ENCODE measurements at places on chromosomes 2 and 18.

DNA sequence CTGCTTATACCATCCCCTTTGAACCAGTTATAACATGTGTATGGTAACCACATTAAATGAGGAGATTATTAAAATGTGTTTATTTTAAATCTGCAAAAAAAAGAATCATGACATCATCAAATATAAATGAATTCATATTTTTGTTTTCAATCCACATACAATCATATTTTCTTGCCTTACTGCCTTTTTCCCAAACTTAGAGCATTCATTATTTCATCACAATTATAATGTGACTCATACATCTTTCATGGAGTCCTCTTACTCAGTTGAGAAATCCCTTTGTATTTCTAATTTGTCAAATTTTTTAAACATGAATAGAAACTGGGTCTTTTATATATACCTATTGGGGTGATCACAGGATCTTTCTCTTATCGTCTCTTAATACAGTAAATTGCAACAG, 909.6 kb downstream of the DSC3 start:
- DNase-seq, result no peak

- no peak for DNase-seq
These were observed 6.3 kb upstream of the INO80D start for GRCh38 chr2:206092297-206092696.

- no peak for DNase-seq
These were observed 190.8 kb upstream of the NDUFV2 start for GRCh38 chr18:8911408-8912340.

GRCh38 chr2:119283873-119284331, 60.3 kb downstream of the STEAP3 start:
- peak; percentile 56 for DNase-seq

GRCh38 chr2:237557633-237558015, 8.8 kb upstream of the PRLH start:
- DNase-seq, result peak; percentile 12

DNA sequence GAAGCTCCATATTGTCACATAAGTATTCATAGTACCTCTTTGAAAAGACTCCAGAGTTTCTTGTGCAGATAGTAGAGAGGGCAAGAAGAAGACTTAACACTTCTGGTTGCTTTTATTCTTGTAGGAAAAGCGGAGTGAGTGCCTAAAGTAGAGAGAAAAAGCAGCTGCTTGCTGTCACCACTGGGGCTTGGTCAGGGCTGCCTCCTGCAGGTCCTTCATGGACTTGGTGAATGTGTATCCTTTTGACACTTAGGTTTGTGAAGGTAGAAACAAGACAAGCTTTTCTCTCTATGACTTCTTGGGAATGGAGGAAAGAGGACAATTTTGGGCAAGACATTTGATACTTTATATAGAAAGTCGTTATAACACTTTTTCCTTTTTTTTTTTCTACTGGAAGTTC, 312.8 kb upstream of the FANCL start:
- no peak for DNase-seq

GRCh38 chr2:148493822-148494563, 150.6 kb upstream of the EPC2 start:
- DNase-seq, result no peak

- DNase-seq, result no peak
These were observed 814 bp upstream of the RAB1A start for GRCh38 chr2:65130664-65131175.

GRCh38 chr2:150609831-150610582, 122.5 kb upstream of the RND3 start:
- no peak for DNase-seq

DNA sequence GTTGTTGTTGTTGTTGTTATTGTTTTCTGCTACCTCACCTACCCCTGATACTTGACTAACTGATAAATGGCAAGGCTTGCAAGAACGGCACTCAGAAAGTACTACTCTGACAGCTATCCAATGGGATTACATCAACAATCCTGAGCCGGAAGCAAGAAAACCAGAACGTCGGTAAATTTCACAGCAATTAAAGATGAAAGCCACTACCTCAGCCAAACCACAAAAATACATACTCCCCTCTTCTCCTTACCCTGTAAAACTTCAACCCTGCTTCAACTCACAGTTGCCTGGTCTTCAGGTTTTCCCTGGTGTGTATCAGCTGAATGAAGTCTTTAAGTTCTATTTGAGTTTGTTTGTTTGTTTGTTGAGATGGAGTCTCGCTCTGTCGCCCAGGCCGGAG, 293.7 kb upstream of the RND3 start:
- DNase-seq, result no peak

- DNase-seq, result no peak
These were observed 29.2 kb upstream of the MSH2 start for GRCh38 chr2:47373747-47374146.

DNA sequence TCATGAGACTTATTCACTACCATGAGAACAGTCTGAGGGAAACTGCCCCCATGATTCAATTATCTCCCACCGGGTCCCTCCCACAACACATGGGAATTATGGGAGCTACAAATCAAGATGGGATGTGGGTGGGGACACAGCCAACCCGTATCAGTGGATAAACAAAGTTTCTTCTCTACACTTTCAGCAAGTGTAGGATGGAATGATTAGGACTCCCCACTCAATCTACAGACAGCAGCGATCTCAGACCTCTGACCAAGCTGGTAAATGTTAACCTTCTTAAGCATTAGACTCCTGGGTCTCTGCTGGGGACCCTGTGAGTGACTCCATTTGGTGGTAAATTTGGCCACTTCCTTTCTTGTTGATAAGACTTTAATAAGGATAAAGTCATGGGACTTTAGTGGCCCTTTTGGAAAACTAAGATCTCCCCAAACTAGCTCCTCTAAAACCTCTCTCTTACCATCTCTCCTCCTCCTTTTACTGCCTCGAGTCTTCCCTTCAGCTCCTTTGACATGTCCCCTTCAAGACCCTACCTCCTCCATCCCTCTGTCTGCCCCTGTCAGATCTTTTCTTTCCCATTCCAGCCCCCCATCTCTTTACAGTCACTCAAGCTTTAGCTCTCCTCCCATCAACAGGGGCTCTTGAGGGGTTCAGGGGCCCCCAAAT, 71.9 kb downstream of the MYL12B start:
- no peak for DNase-seq

DNA sequence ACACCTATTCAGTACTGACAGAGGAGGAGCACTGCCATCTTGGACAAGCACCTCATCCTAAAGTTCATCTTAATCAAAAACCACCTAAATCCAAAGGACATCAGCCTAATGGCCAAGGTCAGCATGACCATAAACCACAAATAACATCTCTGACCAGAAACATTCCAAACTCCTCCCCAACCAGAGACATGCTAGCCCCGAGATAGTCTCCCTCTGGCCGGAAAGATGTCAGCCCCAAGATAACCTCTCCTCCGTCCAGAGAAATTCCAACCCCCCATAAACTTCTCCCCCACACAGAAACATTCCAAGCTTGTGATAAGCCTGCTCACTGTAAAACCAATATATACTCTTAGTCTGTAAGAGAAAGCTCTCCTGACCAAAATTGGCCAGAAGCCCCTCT, 260.6 kb downstream of the CLIP4 start:
- no peak for DNase-seq

DNA sequence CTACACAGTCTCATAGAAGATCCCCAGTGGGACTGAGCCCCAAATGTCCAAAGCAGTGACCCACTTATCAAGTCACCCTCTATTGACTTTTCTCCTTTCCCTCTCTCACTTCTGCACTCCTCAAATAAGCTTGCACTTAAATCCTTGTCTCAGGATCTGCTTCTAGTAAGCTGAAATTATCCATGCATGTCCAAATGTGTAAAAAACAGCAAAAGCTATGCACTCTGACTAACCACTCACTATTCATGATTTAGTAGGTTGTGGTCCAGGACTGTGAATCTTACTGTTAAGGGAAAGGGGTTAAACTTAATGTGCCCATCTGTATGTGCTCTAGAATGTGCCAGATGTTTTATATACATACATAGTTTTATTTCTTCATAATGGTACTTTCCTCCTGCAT, 115.4 kb downstream of the SCG2 start:
- DNase-seq, result no peak

- DNase-seq, result no peak
These were observed 503.5 kb upstream of the SOX11 start for GRCh38 chr2:5188636-5189035.

GRCh38 chr18:62715759-62716615, 646 bp downstream of the PHLPP1 start:
- peak; percentile 91 for DNase-seq

- DNase-seq, result no peak
These were observed 336.7 kb upstream of the ID2 start for GRCh38 chr2:8345200-8345599.

GRCh38 chr2:73890301-73891092, 2.3 kb upstream of the ACTG2 start:
- no peak for DNase-seq

DNA sequence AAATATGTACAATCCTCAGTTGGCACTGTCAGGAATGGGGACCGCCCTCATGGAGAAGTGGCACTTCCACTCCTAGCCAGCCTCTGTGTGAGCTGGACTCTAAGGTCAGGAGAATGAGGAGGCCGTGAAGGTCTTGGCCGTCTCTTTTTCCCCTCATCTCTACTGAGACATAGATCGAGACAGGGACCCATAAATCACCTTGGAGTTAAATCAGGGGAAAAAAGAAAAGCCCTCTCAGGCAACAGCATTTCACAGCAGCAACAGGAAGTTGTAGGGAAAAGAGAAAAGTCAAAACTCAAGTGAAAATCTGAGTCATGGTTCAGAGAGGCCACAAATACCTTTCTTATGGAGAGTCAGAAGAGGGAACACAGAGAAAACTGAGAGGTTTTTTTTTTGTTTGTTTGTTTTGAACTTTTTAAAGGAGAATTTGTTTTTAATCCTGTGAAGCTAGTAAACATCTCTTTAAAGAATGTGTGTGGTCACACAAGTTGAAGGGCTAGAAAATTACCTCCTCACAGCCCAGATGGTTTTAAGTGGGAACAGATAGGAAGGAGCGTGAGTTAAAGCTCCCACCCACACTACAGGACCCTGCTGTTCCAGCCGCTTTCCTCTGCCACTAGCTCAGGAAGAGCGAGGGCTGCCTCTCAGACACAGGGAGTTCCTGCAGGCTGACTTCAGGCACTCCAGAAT, 30.6 kb upstream of the CYP1B1 start:
- DNase-seq, result peak; percentile 21

All from posterior cingulate gyrus (tissue), 11 donors.